ENCODE measurements at places on chromosomes 11 and 22.

GRCh38 chr22:26551568-26551967, 38.4 kb downstream of the TPST2 start:
- no peak overlapping the region for H3K4me3 ChIP-seq
- no peaks in the 10 kb centered on the region for H3K27me3 ChIP-seq
- no peaks in the 10 kb centered on the region for H3K4me1 ChIP-seq
- no peak for DNase-seq

DNA sequence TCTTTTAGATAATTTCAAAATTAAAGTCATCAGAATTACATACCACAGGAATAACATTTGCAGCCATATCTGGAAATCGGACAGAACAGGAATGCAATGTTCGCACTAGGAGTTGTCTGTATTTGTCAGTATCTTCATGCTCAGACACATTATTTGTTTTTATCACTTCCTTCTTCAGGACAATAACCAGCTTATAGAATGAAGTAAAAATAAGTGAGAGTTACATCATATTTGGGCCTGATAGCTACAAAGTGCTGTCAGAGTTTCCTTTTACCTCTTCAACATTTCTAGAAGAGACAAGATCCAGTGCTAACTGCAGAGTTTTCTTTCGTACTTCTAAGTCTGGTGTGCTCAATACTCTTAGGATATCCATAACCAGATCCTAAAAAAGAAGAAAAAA, 18.9 kb downstream of the COPB1 start:
- no peak for DNase-seq
- H3K4me1 ChIP-seq, result no peaks in the 10 kb centered on the region
- peaks cover 22% of the 10 kb centered on the region for H3K36me3 ChIP-seq

DNA sequence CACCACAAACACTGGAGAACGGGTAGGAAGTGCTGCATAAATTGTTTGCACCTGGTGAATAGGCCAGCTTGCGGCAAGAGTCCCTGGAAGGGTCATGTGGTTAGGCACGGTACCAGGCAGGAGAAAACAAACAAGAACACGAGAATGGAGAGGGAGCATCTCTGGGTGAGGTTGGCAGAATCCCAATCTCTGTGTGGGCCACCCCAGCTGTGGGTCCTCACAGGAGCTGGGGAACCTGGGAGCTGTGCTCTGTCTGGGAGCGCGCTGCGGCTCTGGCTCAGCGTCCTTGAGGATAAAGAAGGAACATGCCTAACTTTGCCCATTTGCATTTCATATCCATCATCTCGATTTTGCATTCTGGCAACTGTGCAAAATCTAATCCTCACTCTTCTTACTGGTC, 46.1 kb upstream of the JAM3 start:
- H3K36me3 ChIP-seq, result no peaks in the 10 kb centered on the region
- H3K4me1 ChIP-seq, result peaks cover 10% of the 10 kb centered on the region
- DNase-seq, result no peak
- no peak overlapping the region for H3K27ac ChIP-seq
- no peak overlapping the region for H3K4me3 ChIP-seq
- peaks cover 31% of the 10 kb centered on the region for H3K27me3 ChIP-seq

DNA sequence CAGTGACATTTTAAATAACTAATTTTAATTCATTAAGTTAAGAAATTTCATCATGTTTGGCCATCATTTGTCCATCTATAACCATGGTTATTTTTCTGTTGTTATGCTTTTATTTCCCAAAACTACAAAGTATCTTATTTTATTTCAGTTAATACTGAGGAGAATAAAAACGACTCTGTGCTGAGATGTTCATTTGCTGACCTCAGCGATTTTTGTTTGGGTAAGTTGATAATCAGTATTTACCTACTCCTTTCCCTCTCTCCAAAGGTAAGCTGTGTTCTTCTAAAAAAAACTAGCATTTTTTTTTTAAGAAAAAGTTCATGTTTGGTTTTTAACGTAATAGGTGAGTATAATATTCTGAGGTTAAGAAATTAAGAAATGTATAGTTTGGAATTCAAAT, 111.7 kb downstream of the ANO3 start:
- no peaks in the 10 kb centered on the region for H3K4me1 ChIP-seq
- H3K36me3 ChIP-seq, result no peaks in the 10 kb centered on the region
- H3K27me3 ChIP-seq, result no peaks in the 10 kb centered on the region
- no peak for DNase-seq

DNA sequence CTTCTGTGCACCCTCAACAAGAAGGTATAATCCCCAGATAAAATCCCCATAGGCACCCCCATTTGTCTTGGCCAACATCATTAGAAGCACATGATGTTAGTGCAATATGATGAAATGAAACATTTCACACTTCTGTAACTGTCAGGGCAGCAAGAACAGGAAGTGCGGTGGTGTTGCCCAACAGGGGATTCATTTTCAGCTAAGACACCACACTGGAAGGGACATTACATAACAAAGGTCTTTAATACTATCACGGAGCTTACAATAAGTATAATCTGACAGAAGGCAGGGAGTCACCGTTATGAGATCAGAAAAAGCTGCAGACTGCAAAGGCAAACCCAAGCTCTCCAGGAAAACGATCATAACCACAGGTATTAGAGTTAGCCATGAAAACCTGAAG, 2.0 kb downstream of the OR52W1 start:
- H3K27me3 ChIP-seq, result no peaks in the 10 kb centered on the region
- H3K4me1 ChIP-seq, result no peaks in the 10 kb centered on the region
- H3K36me3 ChIP-seq, result no peaks in the 10 kb centered on the region
- no peak overlapping the region for H3K27ac ChIP-seq

DNA sequence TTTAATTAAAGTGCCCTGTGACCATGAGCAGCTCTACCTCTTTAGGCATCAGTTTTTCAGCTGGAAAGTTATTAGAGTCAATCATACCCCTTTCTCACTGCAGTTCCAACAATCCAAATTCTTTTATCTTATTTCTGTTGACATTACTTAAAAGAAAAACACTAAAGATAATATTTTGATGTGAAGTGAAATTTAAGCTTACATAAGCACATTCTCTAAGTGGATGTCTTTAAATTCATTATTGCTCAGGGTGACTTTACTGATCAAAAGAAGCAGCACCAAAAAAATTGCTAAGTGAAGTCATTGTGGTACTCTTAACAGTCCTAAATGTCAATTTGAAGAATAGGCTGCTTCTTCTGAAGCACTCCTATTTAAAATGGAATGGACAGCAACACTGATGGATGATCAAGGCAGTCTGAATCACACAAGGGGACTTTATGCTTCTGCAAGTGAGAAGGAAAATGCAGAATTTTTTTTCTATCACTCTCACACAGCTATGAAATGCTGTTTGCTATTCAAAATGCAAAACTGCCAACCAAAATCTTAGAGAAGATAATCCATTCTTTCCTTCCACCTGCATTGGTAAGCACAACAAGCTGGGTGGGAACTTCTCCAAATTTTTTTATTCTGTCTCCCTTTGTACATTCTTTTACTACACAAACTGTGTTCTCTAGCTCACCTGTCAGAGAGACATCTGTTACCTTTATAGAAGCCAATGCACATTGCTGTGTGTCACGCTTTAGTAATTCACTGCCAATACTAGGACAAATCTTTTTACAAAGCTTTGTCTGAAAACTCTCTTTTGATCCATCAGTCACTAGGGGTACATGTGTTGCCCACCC, 179.9 kb downstream of the GRIA4 start:
- H3K4me1 ChIP-seq, result peaks cover 4% of the 10 kb centered on the region
- no peaks in the 10 kb centered on the region for H3K27me3 ChIP-seq
- H3K4me3 ChIP-seq, result no peak overlapping the region
- H3K27ac ChIP-seq, result no peak overlapping the region
- no peaks in the 10 kb centered on the region for H3K36me3 ChIP-seq

DNA sequence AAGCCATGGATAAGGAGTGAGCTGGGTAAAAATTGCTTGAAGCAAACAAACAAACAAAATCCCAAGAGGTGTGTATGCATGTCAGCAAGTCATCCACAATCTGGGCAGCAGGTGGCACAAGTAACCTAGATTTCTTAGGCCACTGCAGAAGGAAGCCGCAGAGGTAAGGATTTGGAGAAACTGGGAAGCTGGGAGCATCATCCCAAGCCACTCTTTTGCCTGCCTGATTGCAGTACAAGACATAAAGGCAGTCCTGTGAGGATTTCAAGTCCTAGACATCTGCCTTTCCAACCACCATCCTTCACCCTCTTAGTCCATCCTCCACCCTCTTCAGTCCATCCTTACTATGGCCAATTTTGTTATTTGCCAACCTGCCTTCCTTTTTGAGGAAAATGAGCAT, 67.2 kb upstream of the BMAL1 start:
- no peak overlapping the region for H3K27ac ChIP-seq
- peak; percentile 22 for DNase-seq
- H3K4me3 ChIP-seq, result no peak overlapping the region
- H3K4me1 ChIP-seq, result peaks cover 12% of the 10 kb centered on the region
- peaks cover 10% of the 10 kb centered on the region for H3K27me3 ChIP-seq
- no peaks in the 10 kb centered on the region for H3K36me3 ChIP-seq

- H3K27me3 ChIP-seq, result no peaks in the 10 kb centered on the region
- H3K4me1 ChIP-seq, result no peaks in the 10 kb centered on the region
- no peak overlapping the region for H3K27ac ChIP-seq
- DNase-seq, result no peak
- no peak overlapping the region for H3K4me3 ChIP-seq
- no peaks in the 10 kb centered on the region for H3K36me3 ChIP-seq
Observed at GRCh38 chr22:16803255-16803917, 21.8 kb downstream of the XKR3 start.

DNA sequence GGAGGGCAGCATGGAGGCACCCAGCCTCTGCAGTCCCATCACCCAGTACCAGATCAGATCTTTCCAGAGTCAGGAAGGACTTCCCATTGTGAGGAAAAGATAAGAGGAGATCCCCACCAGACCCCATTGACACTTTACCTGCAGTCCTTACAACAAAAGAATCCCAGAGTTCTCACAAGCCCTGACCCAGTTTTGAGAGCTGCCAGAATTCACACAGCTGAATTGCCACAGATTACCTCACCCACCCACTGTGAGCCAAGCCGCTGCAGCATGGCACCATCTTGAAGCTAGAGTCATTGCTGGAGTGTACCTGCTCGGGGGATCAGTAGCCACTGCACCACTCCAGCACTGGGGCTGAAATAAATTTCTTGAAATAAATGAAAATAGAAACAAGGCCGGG, 91.8 kb upstream of the UBASH3B start:
- DNase-seq, result no peak
- no peak overlapping the region for H3K4me3 ChIP-seq
- H3K27me3 ChIP-seq, result peaks cover 7% of the 10 kb centered on the region
- no peak overlapping the region for H3K27ac ChIP-seq
- H3K4me1 ChIP-seq, result no peaks in the 10 kb centered on the region

DNA sequence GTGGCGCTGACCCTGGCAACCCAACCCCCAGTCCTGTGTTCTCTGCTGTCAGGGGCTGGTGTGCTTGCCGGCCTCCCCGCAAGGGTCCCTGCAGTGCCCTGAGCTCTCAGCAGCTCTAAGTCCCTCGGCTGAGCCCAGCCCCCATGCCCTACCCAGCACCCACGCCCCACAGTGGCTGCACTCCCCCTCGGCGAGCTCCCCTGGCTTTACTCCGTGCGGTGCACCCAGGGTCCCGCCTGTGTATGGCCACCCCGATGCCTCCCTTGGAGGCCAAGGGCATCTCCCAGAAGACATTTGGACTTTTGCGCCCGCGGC, 72.5 kb upstream of the SHISAL1 start:
- no peak for DNase-seq
- peaks cover under 1% of the 10 kb centered on the region for H3K4me1 ChIP-seq
- H3K4me3 ChIP-seq, result no peak overlapping the region
- peaks cover 33% of the 10 kb centered on the region for H3K27me3 ChIP-seq
- H3K27ac ChIP-seq, result no peak overlapping the region

- no peak overlapping the region for H3K27ac ChIP-seq
- DNase-seq, result no peak
- no peaks in the 10 kb centered on the region for H3K36me3 ChIP-seq
Observed at GRCh38 chr22:47626428-47627390, 864.3 kb downstream of the TBC1D22A start.

- no peaks in the 10 kb centered on the region for H3K36me3 ChIP-seq
- H3K27ac ChIP-seq, result no peak overlapping the region
- H3K4me3 ChIP-seq, result no peak overlapping the region
- no peaks in the 10 kb centered on the region for H3K27me3 ChIP-seq
- H3K4me1 ChIP-seq, result no peaks in the 10 kb centered on the region
- no peak for DNase-seq
Observed at GRCh38 chr11:7168741-7168990, 79.9 kb downstream of the RBMXL2 start.

DNA sequence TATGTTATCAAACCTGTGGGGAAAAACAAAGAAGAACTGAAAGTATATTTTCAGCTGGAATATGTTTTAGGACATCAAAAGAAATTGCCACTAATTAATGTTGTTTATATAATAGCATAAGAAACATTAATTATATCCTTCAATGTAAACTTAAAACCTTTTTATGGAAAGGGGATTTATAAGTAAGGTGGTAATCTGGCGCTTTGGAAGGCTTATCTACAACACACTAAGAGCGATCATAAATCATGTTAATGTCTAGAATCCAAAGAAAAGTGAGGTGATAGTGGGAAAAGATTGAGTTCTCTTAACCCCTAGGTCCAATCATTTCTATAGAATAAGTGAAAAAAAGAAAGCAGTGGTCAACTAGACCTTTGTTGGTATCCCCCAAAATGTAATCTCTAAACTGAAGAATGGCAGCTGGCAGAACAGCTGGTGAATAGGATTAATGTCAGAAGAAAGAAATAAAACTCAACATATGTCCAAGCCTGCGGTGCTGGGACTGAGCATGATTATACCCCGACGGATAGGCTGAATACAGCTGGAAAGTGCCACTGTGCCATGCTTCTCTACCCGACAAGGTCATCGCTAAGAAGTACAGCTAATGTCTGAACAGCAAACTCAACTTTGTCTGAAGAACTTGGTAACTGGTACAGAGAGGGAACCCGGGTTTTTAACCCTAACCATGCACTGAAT, 64.0 kb downstream of the SOX6 start:
- H3K27ac ChIP-seq, result no peak overlapping the region
- no peaks in the 10 kb centered on the region for H3K36me3 ChIP-seq
- H3K27me3 ChIP-seq, result peaks cover 6% of the 10 kb centered on the region
- H3K4me1 ChIP-seq, result peaks cover 37% of the 10 kb centered on the region

- no peak overlapping the region for H3K27ac ChIP-seq
- no peak overlapping the region for H3K4me3 ChIP-seq
- DNase-seq, result no peak
- H3K36me3 ChIP-seq, result no peaks in the 10 kb centered on the region
- H3K4me1 ChIP-seq, result peaks cover 12% of the 10 kb centered on the region
Observed at GRCh38 chr11:28815110-28815509, 706.9 kb downstream of the METTL15 start.

Measured in progenitor cell of endocrine pancreas (in vitro differentiated cells).